ENCODE measurements at places on chromosomes 13 and 19. TPM values are rescaled to one million over a fixed set of nuclear protein-coding genes. Genes with fewer than 3 reads are reported as not detected.

GRCh38 chr19:11090997-11091702 is 1.9 kb downstream of the LDLR start:
- peak overlapping the region; percentile 62 for H3K4me3 ChIP-seq
- H3K27ac ChIP-seq, result peak overlapping the region; percentile 94
- DNase-seq, result no peak
- H3K4me1 ChIP-seq, result peaks cover 87% of the 10 kb centered on the region

- H3K27ac ChIP-seq, result peak overlapping the region; percentile 56
- no peaks in the 10 kb centered on the region for H3K36me3 ChIP-seq
- H3K27me3 ChIP-seq, result no peaks in the 10 kb centered on the region
- no peak overlapping the region for H3K4me3 ChIP-seq
Observed at GRCh38 chr13:33745370-33746324, 72.3 kb upstream of the RFC3 start.

DNA sequence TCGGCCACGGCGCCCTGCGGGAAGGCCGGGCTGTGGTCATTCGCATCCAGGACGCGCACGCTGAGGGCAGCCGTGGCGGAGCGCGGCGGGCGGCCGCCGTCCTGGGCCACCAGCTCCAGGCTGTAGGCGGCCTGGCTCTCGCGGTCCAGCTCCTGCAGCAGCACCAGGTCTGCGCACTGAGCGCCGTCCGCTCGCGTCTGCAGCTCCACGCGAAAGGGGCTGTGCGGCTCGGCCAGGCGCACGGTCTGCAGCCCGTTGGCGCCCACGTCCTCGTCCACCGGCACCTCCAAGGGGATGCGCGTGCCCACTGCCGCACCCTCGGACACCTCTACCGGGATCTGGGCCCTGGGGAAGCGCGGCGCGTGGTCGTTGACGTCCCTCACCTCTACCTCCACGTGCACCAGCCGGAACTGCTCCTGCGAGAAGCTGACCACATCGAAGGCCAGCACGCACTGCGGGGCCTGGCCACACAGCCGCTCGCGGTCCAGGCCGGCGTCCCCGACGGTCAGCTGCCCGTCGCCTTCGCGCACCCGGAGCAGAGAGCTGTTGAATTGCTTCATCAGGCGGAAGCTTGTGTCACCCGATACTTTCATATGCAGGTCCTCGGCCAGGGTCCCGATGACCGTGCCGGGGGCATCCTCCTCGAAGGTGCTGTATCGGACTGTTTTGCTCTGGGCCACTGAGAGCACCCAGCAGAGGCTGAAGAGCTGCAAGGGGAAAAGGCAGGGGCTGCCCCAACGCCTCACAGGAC is 583 bp downstream of the PCDH8 start:
- H3K4me1 ChIP-seq, result peaks cover 44% of the 10 kb centered on the region
- no peak overlapping the region for H3K27ac ChIP-seq
- no peak for DNase-seq
- no peaks in the 10 kb centered on the region for H3K36me3 ChIP-seq
- no peaks in the 10 kb centered on the region for H3K27me3 ChIP-seq

DNA sequence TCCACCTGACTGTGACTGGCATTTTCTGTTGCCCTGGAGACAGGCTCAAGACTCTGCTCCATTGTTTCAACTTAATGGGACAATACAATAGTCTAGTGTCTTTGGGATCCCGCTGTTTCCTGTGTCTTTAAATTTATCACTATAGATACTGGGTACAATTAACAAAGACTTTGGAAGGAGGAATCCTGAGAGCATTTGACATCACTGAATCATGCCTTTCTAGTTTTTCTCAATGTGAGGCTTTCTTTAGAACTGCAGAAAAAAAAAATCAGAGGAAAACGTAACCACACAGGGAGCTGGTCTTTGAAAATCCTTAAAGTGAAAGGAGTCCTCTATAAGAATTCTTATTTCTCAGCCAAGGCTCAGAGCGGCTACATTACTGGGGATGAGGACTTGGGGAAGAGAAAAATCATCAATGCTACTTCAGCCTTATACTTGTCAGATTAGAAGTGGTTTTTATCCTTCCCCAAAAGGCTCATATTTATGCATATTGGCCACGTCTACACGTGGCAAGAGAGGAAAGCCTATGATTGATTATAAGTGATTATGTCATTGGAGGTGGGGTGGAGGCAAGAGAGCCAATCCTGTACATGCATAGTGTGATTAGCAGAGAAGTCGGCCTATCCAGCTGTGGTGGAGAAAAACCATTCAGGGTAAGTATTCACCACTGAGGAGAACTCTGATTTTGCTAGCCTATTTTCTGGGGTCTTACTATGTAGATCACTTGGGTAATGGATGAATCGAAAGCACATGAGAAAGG is 34.4 kb upstream of the UBL3 start:
- DNase-seq, result no peak
- no peak overlapping the region for H3K4me3 ChIP-seq
- H3K4me1 ChIP-seq, result no peaks in the 10 kb centered on the region
- no peaks in the 10 kb centered on the region for H3K36me3 ChIP-seq

GRCh38 chr19:45526143-45526542 is 18.9 kb downstream of the VASP start:
- peak overlapping the region; percentile 63 for H3K27ac ChIP-seq
- no peaks in the 10 kb centered on the region for H3K27me3 ChIP-seq
- peak; percentile 67 for DNase-seq
- H3K36me3 ChIP-seq, result no peaks in the 10 kb centered on the region
- H3K4me3 ChIP-seq, result no peak overlapping the region

GRCh38 chr13:32905864-32906180 is 110.4 kb upstream of the KL start:
- no peaks in the 10 kb centered on the region for H3K36me3 ChIP-seq
- no peaks in the 10 kb centered on the region for H3K27me3 ChIP-seq
- H3K4me1 ChIP-seq, result no peaks in the 10 kb centered on the region
- no peak overlapping the region for H3K4me3 ChIP-seq
- H3K27ac ChIP-seq, result no peak overlapping the region

DNA sequence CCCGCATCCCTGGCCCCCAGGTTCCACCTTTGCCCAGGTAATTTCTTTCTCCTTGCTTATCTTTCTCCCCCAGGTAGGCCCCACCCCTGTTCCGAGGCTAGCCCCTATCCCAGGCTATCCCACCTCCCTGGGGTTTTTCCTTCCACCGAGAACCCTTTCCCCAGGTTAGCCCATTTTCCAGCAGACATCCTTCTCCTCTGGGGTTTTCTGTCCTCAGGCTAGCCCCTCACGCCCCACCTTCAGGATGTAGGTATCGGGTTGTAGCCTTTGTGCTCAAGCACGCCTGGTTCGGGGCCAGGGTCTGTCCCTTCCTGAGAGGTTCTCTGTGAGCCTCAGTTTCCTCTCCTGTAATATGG is 837 bp downstream of the FSD1 start:
- H3K4me1 ChIP-seq, result peaks cover 5% of the 10 kb centered on the region
- H3K27me3 ChIP-seq, result no peaks in the 10 kb centered on the region
- no peak overlapping the region for H3K27ac ChIP-seq
- no peak for DNase-seq
- no peaks in the 10 kb centered on the region for H3K36me3 ChIP-seq

DNA sequence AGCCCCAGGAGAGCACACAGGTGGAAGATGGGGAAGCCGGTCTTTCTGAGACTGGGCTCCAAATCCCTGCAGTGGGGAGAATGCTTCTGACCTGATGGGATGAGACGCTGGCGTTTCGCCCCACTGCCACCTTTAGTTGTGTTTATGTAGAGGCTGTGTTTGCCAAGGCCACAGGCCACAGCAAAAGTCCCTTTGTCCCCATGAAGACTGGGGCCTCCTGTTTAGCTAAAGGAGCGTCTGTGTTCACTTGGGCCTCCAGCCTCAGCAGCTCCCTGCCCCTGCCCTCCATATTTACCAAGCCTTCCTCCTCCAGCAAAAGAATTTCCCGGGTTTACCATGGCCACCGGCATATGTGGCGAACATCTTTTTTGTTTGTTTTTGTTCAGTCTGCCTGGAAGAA is 10.4 kb upstream of the KLK14 start:
- no peaks in the 10 kb centered on the region for H3K27me3 ChIP-seq
- no peaks in the 10 kb centered on the region for H3K36me3 ChIP-seq

- no peaks in the 10 kb centered on the region for H3K36me3 ChIP-seq
- peaks cover 15% of the 10 kb centered on the region for H3K27me3 ChIP-seq
- DNase-seq, result no peak
- H3K27ac ChIP-seq, result no peak overlapping the region
- no peak overlapping the region for H3K4me3 ChIP-seq
- H3K4me1 ChIP-seq, result peaks cover 9% of the 10 kb centered on the region
Observed at GRCh38 chr13:112105244-112105681, 38.3 kb downstream of the SOX1 start.

GRCh38 chr13:56412856-56413255 is 727.9 kb upstream of the PRR20A start:
- no peaks in the 10 kb centered on the region for H3K36me3 ChIP-seq
- no peaks in the 10 kb centered on the region for H3K27me3 ChIP-seq
- H3K27ac ChIP-seq, result no peak overlapping the region
- DNase-seq, result no peak

DNA sequence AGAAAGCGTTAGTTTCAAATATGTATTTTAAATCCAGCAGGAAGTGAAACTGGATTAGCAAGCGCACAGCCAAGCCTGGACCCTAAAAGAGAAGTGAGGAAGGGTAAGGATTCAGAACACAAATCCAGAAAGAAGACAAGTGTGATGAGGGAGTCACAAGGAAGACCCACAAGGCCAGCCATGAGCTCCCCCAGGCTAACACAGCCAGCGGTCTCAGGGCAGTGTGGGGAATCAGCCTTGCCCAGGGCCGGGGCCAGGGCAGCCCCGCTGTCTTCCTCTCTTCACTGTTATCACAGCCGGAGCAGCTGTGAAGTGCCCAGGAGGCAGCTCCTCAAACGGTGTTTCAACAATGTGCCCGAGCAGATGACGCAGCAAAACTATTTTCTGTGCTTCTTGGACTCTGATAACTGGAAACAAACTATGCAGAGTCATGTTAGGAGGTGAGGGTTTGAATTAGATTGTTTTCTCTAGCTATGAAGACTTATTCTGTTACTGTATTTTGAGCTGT is 12.2 kb upstream of the CDC16 start:
- peak; percentile 63 for DNase-seq
- H3K36me3 ChIP-seq, result no peaks in the 10 kb centered on the region
- H3K4me3 ChIP-seq, result no peak overlapping the region
- no peaks in the 10 kb centered on the region for H3K27me3 ChIP-seq

DNA sequence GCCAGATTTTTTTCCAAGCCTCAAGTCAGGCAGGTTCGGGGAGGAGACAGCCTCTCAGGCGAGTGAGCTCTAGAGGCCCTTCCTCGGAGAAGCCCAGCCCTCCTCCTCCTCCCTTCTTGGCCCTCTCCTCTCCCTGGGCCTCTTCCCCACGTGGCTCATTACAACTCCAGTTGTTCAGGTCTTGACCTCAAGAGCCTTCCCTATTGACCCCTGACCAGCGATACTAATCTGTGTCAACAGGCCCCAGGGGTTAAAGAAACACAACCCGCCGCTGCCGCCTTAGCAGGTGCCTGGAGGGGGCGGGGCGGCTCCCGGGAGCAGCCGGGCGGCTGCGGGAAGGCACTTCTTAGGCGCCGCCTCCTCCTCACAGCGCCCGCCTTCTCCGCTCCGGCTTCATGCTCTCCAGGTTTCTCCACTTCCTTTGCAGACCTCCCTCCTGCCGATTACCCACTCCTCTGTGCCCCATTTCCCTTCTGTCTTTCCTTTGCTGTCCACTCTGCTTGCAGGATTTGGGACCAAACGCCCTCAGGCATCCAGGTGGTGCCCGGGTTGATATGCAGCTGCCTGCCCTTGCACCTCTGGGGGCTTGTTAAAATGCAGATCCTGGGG is 51.0 kb downstream of the LYL1 start:
- peak overlapping the region; percentile 93 for H3K27ac ChIP-seq
- H3K4me3 ChIP-seq, result no peak overlapping the region
- no peaks in the 10 kb centered on the region for H3K36me3 ChIP-seq
- peaks cover 72% of the 10 kb centered on the region for H3K4me1 ChIP-seq

DNA sequence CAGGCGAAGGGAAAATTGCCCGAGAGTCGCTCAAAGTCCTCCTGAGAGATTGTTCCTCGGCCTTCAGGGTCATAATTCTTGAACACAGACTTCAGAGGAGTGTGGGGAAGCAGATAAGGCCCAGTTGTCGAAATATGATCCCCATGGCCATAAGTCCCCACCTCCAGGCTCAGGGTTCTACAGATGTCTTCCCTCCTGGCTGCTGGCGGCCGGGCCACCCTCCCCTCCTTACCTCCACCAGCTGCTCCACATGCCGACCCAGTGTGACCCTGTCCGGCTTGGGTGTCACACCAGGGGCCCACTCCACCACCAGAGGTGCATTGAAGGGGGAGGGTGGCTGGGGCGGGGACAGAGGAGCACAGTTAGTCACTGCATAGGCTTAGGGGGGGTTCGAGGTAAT is 10.1 kb downstream of the FAM98C start:
- no peaks in the 10 kb centered on the region for H3K36me3 ChIP-seq
- no peak overlapping the region for H3K4me3 ChIP-seq
- no peak for DNase-seq
- peaks cover 7% of the 10 kb centered on the region for H3K27me3 ChIP-seq
- H3K27ac ChIP-seq, result no peak overlapping the region

DNA sequence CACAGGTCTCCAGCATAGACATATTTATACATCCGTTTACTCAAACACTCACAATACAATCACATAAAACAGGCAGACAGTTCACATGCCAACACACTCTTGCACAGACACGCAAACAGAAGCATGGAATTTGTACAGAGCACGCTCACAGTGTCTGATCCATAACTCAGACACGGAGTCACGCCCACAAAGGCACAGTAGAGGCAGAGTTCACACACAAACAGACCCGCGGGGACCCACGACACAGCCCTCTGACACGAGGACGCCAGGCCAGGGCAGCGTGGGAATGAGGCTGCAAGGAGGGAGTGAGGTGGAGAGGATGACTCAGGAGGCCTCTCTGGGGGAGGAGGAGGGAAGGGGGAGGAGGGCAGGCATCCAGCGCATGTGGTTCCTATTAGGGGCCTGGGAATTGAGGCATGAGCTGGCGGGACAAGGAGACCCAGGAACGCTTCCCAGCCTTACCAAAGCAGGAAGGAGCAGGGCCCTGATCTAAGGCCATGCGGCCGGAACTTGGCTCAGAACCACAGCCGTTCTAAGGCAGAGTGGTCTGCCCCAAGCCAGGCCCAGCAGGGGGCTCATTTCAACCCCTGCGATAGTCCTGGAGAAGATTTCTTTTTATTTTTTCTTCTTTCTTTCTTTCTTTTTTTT is 9.1 kb upstream of the OLFM2 start:
- H3K36me3 ChIP-seq, result no peaks in the 10 kb centered on the region
- no peak overlapping the region for H3K4me3 ChIP-seq
- no peaks in the 10 kb centered on the region for H3K4me1 ChIP-seq
- peak; percentile 53 for DNase-seq
- H3K27me3 ChIP-seq, result no peaks in the 10 kb centered on the region

The GAPDHS gene
- total RNA-seq, result not detected

The SPTBN4 gene
- 6.3 TPM for total RNA-seq

The NBEA gene
- total RNA-seq, result 9.6 TPM

The ZNF208 gene
- 4.4 TPM for total RNA-seq

The GPC5 gene
- not detected for total RNA-seq

The KASH5 gene
- total RNA-seq, result 2.6 TPM

The SPRY2 gene
- 33.3 TPM for total RNA-seq

Measured in body of pancreas (tissue), 4 donors.